ENCODE measurements at places on chromosomes 2 and 18.

DNA sequence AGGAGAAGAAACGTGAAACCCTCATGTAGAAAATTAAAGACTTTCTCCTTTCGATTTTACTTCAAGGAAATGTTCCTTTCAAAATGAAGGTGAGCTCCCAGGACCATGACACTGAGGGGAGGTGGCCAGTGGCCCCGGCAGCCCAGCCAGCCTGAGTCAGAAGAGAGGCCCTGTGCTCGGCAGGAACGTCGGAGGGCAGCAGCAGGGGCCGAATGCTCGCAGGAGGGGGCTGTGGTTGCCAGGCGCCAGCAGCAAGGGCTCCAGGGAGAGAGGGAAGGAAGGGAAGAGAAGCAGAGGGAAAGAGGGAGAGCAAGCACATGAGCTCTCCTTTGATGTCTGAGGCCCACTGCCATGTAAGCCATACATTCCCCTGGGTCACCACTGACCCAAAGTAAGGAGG, 73.3 kb upstream of the ACKR3 start:
- no peak for DNase-seq

DNA sequence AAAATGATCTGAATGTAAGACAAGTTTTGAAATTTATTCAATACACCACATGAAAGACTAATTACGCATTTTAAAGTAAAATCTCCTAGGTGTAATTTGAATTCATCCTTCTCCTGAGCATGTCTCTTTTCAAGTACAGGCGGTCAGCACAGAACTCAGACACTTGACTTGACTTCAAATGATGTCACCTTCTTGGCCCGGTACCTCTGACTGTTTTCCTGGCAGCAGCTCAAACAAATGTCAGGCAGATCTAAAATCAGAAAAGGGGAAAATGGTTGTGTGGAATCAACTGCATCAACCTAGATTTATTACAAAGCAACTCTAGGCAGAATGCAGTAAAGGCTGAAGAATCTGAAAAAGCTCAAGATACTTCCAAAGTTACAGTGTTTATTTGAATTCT, 11.4 kb upstream of the PROKR1 start:
- DNase-seq = no peak

DNA sequence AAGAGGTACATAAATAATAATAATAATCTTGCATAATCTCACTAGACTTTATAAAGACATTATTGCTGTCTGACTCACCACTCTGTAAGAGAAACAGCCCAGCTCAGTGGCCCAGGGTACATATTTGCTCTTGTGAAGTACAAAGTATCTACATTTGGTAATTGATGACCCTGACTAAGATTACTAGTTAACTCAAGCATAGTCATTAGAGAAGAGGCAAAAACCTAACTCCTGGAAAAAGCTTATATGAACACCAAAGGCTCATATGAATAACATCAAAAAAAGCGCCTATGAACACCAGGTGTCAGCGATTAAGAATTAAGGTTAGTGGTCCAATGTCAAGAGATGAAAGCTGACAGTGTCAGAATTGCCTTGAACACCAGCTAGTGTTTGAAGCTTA, 38.4 kb downstream of the RAD51AP2 start:
- no peak for DNase-seq

- no peak for DNase-seq
These were observed 148.8 kb upstream of the DLGAP1 start for GRCh38 chr18:4603955-4604354.

DNA sequence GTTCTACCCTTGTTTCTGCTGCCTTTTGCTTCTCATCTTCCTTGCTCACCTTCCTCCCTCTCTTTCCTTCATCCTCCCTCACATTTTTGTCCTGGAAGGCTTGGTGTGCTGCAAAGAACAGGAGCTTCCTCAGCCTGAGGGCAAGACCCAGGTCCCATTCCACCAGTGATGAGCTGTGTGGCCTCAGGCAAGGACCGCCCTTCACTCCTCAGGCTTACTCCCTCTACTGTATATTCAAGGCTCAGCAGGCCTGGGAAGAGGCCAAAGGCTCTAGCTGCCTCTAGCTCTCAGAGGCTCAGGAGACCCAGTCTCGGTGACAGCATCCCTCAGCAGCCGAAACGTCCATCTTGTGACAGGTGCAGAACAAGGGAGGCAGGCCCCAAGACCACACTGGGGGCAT, 97.5 kb downstream of the MRO start:
- DNase-seq = no peak

DNA sequence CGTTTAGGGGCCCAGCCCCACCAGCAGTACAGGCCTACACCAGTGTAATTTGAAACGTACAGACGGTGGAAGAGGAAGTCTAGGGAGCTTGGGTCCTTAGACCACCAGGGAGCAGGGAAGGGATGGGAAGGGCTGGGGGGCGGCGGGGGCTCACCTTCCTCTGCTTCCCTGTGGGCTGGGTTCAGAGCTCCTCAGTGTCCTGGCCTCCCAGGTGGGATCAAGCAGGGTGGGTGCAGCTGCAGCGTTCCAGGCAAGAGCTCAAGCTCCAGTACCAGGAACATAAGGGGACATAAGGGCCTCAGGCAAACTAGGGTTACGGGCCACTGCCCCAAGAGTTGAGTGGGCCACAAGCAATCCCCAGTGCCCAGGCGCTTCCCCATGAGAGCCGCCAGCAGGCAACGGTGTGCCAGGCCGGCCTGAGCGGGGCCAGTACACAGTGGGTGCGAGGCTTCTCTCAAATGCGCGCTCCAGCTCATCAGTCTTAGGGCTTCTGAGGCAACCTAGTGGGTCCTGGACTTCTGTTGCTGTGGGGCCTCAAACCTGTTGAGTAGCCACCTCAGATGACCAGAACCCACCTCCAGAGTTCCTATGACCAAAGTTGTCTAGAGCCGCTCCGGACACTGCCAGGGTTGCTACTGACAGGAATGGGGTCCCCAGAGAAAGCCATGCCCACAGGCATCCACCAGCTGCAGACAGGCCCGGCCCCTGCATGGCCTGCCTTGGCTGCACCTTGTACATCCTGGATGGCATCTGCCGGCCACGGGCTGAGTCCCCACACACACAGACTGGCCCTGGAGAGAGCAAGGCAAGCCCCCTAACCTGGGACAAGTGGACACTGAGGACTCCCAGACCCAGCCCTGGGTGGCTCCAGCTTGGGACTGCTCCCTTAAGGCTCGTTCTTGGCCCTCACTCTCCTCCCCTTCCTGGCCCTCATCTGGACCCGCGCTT, 5.2 kb downstream of the ANKRD23 start:
- no peak for DNase-seq

GRCh38 chr2:95526360-95527341, 42.1 kb upstream of the TRIM43B start:
- peak; percentile 60 for DNase-seq

GRCh38 chr2:219384083-219384713, 3.5 kb downstream of the DNPEP start:
- DNase-seq = no peak

- no peak for DNase-seq
These were observed 13.4 kb upstream of the ADGRF3 start for GRCh38 chr2:26359886-26360473.

DNA sequence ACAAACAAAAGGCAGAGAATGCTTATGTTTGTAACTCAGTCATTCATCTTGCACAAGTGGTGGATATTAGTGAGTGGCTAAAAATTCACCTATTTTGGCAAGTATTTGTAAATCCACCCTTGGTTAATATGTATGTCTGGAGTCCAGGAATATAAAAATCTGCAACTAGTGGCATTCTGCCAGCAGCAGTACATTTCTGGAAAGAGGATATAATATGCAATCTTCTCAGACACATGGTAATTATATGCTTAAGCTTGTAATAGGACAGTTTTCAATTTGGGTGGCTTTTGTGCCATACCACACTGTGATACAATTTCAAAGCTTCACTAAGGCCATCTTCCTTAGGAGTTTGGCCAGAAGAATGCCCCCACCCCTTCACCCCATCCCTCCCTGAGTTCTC, 693.3 kb downstream of the MBD2 start:
- no peak for DNase-seq

DNA sequence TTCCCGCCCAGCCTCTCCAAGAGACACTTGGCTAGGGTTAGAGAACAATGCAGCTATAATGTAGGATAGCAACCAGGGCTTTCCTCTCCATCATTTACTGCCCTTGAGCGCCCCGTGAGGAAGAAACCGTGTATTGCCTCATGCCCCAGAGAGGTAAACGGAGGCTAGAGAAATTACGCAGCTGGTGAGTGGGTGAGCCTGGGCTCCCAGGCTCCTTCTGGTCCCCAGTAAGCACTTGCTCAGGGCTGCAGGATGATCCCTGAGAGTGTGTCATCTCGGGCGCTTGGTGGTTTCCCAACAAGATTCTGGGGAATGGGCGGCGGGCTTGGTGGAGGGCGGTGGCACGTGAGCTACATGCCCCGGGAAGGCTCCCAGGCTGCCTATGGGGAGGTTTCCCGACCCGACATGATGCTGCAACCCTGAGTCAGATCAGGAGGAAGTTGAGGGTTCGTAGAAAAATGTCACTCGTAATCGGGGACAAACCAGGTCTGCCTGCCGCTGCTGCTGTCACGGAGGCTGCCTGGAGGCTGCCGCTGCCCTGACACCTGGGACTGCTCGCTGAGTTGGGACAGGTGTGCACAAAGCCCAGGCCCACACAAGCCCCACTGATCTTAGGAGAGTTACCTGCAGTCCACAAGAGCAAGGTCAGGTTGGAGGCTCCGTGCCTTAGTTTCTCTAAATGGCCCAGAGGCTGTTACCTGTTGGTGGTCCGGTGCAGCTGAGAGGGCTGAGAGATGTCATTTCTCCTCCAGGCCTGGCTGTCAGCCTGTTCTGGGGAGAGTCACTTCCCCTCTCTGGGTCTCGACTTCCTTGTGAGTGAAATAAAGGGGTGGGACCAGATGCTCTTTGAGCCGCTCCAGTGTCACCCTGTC, at the start of gene GPR55:
TSS of gene GPR55 (minus strand) at position 773 of the 872 bp plus-strand sequence. CDS start 14,280 bp downstream, outside the sequence.
- DNase-seq = peak; percentile 61

DNA sequence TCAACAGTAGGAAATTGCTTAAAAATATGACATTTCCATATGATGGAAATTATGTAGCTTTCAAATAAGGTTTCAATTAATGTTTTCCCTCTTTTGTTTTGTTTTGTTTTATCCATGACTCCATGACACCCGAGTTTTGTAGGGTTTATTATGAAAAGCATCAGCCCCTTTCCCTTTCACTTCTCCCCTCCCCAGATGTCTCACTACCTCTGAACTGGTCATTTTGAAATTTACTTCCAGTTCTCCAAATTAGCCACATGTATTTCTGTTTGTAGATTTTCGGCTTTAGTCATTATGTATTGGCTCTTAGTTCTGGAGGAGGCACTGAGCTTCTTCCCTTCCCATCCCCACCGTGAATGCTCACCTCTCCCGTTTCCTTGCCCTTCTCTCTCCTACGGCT, 18.6 kb upstream of the VPS4B start:
- DNase-seq = no peak

- DNase-seq = no peak
These were observed 239.5 kb upstream of the KLHL29 start for GRCh38 chr2:23145460-23145859.

DNA sequence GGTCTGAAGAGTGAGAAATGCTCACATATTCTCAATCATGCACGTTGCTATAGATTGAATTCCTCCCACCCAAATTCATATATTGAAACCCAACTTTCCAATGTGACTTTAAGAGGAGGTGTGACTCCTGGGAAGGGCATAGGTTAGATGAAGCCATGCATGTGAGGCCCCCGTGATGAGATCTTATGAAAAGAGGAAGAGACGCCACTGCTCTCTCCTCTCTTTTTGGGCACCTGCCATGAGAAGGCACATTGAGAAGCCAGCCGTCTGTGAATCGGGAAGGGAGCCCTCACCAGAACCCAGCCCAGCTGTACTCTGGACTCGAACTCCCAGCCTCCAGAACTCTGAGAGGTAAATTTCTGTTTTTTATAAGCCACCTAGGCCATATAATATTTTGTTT, 842.6 kb upstream of the SALL3 start:
- no peak for DNase-seq

DNA sequence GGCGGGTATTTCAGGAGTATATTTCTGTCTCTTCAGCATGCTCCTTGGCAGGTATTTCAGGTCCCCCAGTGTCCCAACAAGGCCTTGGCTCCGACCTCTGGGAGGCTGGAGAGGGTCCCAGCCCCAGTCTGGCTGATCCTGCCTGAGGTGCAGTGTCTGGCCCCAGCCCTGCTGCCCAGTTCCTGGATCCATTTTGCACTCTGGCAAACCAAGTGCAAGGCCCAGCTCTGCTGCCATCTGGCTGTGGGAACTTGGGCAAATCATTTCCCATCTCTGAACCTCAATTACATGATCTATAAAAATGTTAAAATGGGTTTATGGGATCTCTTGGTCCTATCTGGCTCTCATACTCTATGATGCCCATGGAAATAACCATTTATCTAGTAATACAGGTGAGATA, 63.6 kb downstream of the ZBTB7C start:
- DNase-seq = no peak

- DNase-seq = no peak
These were observed 556 bp downstream of the CYRIA start for GRCh38 chr2:16664809-16665747.

GRCh38 chr18:73752965-73753364, 394.7 kb downstream of the FBXO15 start:
- no peak for DNase-seq

- DNase-seq = no peak
These were observed 393.0 kb downstream of the NBAS start for GRCh38 chr2:15168116-15168515.

DNA sequence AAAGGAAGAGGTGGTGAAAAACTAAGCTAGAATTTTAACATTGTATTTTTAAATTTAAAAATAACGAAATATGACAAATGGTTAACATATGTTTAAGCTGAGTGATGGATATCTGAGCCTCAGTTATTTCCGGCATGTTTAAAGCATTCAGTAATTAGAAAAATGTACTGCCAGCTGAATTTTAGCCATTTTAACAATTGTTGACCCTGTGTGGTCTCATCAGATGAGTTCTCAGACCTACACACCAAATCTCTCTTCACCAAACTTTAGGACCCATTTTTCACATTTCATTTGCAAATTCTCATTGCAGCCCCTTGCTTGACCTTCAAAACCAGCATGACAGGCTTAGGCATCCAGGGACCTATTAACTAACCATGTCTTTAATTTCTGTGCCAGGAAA, 91.5 kb upstream of the RGPD4 start:
- DNase-seq = no peak

DNA sequence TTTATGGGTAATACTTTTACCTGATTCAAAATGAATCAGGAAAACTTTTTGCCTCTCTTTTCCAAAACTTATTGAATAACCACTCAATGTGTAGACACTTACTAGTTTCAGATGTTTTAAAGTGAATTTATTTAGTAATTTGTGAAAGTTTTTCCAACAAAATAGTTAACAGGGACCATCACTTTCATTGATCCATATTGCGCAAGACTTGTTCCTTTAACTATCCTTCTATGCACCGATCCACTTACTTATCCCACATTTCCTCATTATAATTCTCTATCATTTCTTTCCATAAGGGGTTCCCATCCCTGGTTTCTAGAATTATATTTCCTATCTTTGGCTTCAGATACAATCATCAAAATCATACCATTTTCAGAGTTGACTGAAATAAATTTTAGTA, 48.3 kb downstream of the CDH19 start:
- no peak for DNase-seq

GRCh38 chr2:101942851-101943250, 48.9 kb upstream of the IL1R2 start:
- no peak for DNase-seq

- no peak for DNase-seq
These were observed 334.0 kb downstream of the CTNNA2 start for GRCh38 chr2:79846878-79847277.
